Activated naive CD8-positive, alpha-beta T cell treated with anti-CD3 and anti-CD28 coated beads, Interleukin-2, amount 10 ng/mL, durations not matched to agents 7 days and 5 days (primary cell): ENCODE measurements at places on chromosomes 3 and 15.

DNA sequence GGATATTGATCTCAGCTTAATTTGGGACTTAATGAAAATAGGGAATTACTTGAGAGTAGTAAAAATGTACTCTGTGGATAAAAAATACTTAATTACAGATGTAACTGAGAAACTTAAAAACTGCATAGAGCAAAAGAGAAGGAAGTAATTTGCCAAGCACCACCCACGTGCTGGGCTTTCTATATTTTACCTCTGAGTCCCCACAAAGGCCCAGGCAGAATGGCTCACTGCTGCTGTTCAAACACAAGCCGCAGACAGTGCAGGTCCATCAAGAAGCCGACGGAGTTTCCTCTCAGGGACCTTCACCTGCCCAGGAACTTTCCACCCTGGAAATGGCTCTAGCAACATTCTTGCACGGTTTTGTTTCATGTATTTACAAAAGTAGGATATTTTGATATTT lies 77.2 kb upstream of the TRPM1 start:
- no peak for DNase-seq

GRCh38 chr3:127823426-127823857 lies 1.1 kb upstream of the MGLL start:
- DNase-seq: no peak

DNA sequence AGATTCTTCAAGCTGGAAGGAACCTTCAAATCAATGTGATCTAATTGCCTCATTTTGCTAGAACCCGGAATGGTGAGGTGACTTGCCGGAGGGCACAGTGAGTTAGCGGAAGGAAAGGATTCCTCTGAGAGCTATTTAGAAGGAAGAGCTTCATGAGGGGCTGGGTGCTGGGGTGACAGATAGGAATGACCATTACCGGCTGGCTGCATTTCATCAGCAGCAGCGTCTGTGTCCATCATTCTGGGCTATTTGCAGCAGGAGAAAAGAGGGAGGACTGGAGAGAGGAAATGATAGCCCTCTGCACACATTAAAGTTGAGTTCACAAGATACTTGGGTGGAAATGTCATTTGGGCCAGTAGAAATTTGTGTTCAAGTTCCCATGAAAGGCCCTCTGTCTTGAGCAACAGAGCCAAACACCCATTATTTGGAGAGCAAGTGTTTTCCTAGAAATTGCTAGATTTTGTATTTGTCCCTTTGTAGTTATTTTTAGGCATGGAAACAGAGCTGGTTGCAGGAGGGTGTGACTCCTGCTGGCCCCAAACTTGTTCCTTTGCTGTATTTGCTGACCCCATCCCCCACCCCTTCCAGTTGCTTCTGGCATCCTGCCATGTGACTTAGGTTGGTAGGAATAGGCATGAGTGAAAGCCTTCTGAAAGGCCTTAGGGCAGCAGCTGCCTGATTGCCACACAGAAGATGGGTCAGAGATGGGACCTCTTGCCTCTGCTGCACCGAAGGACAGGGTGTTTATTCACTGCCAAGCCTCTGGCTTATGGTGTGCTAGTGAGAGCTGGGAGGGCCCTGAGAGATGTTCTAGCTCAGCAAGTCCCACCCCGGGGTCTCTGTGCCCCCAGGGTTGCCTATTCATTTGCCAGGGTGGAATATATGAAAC lies 87.5 kb upstream of the PLXNA1 start:
- DNase-seq: no peak

DNA sequence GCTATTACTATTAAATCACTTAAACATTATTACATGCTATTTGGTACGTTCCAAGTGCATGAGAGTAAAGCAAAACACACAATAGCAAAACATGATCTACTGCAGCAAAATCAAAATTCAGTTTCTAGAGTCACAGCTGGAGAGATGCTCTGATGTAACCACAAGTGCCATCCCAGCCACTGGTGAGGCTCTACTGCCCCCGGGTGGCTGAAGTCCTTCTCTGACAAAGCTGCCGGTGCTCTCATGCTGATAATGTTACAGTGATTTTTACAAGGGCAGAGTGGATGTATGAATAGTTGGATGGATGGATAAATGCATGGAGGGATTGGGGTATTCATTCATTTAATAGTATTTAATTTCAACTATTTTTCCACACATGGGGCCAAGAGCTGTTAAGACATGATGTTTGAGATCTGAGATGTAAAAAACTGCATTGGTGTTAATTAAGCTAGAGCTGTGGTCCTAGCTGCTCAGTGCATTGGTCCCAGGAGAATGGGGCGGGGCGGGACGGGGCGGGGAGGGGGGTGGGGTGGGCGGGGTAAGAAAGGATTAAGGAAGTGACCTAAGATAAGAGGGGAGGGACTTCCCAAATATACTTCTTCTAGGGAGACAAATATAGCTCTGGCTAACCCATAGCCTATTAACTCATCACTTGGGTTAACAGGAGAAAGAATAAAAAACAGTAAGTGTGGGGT lies 5.3 kb upstream of the SPESP1 start:
- peak; percentile 58 for DNase-seq

DNA sequence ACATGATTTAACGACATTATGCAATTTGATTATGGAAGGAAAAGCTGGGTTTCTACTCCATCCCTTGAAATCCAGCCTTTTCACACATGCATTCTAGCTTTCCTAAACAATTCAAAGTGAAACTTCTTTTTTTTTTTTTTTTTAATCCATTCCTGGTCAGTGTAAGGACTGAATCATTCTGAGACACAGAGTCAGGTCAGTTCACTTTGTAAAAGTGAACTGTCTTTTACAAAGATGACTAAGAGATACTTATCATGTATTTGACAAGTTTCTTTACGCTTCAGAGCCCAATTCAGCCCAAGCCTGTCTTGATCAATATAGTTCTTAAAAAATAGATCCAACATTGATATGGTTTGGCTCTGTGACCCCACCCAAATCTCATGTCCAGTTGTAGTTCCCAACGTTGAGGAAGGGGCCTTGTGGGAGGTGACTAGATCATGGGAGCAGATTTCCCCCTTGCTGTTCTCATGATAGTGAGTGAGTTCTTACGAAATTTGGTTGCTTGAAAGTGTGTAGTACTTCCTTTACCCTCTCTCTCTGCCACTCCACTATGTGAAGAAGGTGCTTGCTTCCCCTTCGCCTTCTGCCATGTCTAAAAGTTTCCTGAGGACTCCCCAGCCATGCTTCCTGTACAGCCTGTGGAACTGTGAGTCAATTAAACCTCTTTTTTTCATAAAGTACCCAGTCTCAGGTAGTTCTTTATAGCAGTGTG lies 345.6 kb upstream of the THBS1 start:
- DNase-seq: no peak

DNA sequence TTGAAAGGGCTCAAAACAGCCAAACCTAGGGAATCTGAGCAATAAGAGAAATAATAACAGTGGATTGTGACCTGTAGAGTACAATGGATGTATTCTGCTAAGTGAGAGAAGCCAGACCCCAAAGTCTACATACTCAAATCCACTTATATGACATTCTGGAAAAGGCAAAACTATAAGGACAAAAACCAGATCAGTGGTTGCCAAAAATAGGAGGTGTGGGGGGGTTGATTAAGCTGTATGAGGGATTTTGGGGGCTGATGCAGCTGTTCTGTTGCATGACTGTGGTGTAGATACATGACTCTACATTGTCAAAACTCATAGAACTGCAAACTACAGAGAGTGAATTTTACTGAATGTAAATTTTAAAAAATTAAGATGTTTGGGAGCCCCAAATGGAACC lies 20.1 kb upstream of the CGNL1 start:
- no peak for DNase-seq
